Hematopoietic multipotent progenitor cell treated with erythropoietin and hydrocortisone succinate and interleukin-3 and kit ligand, for 17 days (in vitro differentiated cells): ENCODE measurements at places on chromosomes 3 and 15.

DNA sequence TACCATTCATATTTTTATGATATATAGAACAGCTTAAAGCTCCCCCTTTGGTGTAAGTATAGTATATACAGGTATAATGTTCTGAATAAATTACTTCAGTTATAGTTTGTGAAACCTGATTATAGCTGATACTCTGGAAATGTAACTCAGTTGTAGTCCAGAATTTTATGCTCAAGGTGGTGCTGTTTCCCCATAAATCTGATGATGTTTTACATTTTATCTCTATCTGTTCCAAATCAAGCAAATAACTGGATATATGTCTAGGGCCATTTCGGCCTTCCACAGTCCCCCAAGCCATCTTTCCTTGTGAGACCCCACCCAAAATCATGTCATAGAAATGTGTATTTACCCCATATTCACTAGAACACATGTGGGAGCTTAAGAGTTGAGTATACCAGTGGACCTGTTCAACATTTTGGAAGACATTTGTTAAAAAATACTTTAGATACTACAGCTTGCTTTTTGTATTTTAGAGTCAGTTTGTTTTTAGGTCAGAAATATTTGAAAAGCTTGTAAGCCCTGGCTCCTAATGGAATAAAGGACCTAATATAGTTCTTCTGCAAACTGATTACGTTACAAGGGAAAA lies 107.1 kb downstream of the ATG7 start:
- peak; percentile 61 for DNase-seq

DNA sequence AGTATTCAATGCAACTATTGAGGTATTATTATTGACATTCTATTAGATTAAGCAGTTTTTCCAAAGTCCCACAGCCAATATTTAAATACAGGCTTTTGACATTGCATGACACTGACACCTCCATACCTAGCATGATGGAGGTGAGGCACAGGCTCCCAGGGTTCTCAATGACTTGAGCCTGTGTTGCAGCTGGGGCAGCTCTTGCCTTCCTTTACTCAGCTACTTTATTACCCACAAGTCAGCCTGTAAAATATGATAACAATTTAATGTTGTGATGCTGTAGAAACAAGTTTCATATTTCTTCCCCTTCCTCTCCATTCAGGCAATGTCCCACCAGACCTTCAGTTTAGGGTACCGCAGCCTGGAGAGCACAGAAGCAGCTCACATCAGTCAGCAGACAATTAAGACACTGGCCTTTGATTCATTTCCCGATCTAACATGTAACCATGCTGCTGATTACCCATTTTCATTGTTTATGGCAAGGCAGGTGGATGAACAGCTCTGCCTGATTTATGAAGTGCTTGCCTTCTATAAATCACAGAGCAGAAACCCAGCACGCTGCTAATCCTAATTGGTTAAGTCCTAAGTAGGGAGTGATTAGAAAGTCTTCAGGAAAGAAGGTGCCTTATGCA lies 826.1 kb downstream of the AGBL1 start:
- DNase-seq = no peak

DNA sequence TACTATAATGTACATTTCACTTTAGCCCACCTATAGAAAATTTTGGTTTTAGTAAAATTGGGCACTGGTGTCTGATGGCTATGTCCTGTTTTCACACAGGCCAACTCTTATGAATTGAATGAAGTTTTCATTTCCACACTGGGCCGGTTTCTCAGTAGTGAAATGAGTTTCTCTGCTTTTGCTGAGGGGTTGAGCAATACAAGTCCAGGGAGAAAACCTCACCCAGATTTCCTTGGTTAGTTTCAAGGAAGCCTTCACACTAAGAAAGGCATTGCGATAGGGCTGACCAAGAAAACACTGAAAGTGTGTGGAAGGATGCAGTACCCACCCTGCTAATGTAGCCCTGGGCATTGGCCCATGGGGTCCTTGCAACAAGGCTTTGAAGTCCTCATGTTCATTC lies 331.5 kb upstream of the CFAP20DC start:
- DNase-seq = no peak

DNA sequence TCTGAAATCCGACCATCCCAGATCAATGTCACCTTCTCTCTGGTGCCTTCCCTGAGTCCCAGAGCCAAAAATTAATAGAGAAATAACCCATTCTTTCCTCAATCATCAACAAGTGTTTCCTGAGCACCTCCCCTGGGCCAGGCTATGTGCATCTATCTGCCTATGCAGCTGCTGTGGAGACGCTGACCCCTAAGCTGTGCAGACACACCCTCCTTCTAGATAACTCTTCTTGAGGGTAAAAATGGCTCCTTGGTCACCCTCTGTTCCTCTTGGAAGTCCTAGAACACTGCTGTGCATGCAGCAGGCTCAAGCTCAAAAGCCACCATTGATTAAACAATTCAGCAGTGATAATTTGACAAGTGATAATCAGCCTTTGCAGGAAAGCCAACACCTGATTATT lies 18.4 kb downstream of the CA12 start:
- DNase-seq = no peak

DNA sequence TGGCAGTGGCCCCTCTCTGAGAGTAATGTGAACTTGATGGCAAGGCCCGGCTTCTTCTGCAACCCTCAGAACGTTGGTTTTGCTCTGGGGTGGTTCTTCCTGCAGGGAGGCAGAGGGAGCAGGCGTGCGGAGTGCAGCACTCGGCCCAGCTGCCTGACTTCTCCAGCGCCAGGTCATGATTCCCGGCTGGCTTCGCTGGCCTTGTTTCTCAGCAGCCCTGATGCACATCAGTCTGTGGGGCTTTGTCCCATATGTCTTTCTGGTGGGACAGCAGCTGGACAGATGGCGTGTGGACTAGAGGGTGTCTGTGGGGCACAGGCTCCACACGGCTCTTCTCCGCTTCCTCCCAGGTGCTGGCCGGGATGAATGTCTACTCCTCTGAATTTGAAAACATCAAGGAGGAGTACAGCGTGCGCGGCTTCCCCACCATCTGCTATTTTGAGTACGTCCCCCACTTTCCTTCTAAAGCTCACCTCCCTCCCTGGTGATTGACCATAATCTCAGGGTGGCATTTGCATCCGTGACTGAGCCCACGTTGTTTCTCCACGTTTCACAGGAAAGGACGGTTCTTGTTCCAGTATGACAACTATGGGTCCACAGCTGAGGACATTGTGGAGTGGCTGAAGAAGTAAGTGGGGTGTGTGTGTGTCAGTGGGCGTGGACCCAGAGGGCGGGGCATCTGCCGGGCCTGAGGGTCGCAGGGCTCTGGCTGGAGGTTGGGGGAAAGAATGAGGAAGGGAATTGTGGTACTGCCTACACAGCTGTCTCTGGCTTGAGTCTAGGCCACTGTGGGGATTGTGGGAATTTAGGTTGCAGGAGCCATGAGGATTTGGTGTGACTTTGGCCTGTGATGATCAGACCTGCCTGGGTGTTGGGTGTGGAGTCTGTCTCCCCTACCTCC lies 57.1 kb downstream of the PDIA5 start:
- DNase-seq = no peak

DNA sequence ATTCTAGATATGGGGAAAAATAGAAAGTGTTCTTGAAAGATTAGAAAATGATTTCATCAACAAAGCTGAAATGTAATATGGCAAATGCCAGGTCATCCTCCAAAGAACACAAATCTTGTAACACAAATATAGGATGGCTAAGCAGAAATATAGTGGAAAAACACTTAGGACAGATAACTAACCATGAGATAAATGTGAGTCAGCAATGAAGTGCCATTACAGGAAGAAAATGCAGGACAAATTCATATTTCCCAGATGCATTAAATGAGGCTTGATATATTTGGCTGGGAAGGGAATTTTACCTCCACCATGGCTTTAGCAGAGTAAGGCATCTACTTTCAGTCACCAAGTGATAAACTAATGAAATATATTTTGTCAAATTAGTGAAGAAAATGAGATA lies 92.8 kb upstream of the SEMA6D start:
- DNase-seq = no peak

GRCh38 chr3:194130188-194130587 lies 5.8 kb upstream of the HES1 start:
- no peak for DNase-seq

- no peak for DNase-seq
Measured at GRCh38 chr3:177193688-177194268, 3.5 kb downstream of the TBL1XR1 start.

GRCh38 chr15:78280319-78281072 lies 16.1 kb downstream of the DNAJA4 start:
- no peak for DNase-seq

GRCh38 chr3:82103241-82103640 lies 341.8 kb upstream of the GBE1 start:
- no peak for DNase-seq

- DNase-seq = no peak
Measured at GRCh38 chr3:8385848-8386620, 115.6 kb upstream of the LMCD1 start.

DNA sequence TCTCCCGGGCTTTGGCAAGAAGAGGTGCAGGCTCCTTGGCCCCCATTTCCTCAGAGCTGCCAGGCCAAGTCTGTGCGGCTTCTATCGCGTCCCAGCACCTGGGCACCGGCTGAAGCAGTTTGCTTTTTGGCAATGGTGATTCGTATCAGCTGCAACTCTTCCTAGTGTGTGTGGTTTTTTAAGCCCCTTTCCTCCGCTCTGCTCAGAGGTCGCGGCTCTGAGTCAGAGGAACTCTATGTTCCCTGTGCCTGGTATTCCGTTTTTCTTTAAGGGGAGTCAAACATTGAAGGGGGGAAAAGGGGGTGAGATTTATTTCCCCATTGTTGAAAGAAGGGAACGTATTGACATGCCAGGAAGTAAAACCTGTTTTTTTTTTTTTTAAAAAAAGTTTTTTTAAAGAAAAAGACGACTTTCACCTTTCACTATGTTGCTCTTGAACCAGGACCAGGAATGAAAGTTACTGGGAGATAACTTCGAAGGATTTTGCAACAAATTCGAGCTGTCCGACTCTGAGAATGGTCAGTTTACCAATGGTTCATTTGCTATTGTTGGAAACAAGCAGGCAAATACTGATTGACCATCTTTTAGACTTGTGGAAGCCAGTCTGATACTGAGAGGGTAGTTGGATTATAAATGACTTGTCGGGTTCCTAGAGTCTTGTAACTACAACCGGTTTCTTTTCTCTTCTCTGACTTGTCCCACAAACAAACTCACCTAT lies 1.1 kb downstream of the ARMC8 start:
- DNase-seq = peak; percentile 76

DNA sequence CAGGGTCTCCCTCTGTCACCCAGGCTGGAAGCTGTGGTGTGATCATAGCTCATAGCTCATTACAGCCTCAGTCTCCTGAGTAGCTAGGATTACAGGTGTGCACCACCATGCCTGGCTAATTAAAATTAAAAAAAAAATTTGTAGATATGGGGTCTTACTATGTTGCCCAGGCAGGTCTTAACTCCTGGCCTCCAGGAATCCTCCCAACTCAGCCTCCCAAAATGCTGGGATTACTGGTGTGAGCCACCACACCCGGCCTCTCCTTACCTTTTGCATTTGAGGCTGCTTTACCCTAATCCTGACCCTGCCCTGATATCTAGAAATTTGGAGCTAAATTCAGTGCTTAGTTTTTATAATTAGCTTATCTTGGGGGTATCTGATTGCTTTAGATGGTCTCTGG lies 83.2 kb upstream of the GCNT3 start:
- no peak for DNase-seq

GRCh38 chr3:122497425-122497824 lies 17.3 kb downstream of the KPNA1 start:
- no peak for DNase-seq
